Psoas muscle (tissue), 8 donors: ENCODE measurements at places on chromosomes 2 and 18. TPM values are rescaled to one million over a fixed set of nuclear protein-coding genes. Genes with fewer than 3 reads are reported as not detected.

ACVR1C gene
- total RNA-seq = 1.7 TPM

STK39 gene
- total RNA-seq = 7.1 TPM

TTLL4 gene
- total RNA-seq = 10.9 TPM

CREG2 gene
- 0.34 TPM for total RNA-seq

CYTIP gene
- total RNA-seq = 0.48 TPM

TDRD15 gene
- total RNA-seq = not detected

CABYR gene
- total RNA-seq = not detected

CSRNP3 gene
- 1.6 TPM for total RNA-seq

POTEC gene
- not detected for total RNA-seq

DNA sequence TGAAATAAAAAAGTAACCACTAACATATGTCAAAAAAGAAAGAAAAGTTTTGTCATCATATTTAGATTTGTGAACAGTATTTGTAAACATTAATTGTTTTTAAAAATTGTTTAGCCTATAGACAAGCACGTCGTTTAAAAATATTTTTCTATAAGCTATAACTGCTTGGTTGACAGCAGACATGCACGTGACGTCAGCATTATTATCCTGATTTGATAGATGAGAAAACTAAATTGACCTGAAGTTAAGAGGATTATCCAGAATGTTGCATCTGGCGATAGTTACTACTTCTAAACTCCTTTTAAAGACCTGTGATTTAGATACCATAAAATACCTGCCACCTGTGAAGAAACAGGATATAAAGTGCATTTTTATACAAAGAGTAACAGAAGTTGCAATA is 156.9 kb upstream of the BARD1 start:
- DNase-seq = no peak

DNA sequence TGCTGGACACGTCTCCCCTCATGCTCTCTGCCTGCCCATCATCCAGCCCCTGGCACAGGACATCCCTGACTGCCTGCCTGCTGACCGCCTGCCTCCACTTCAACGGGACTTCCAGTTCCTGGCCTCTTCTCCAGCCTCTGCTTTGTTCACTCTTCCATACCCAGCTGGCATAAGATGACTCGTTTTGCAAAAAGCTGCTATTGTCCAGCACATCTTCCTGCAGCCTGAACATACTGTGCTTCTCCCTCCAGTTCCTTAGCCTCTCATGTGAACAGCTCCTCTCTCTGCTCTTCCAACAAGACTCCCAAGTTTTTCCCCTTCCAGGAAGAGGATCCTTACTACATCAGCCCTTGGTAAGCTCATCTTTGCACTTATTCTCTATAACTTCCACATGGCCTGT is 62.4 kb upstream of the SKOR2 start:
- no peak for DNase-seq

- DNase-seq = no peak
Observed at GRCh38 chr18:43919551-43919950, 642.3 kb upstream of the SYT4 start.

- DNase-seq = no peak
Observed at GRCh38 chr2:31226266-31226665, 7.7 kb upstream of the EHD3 start.

DNA sequence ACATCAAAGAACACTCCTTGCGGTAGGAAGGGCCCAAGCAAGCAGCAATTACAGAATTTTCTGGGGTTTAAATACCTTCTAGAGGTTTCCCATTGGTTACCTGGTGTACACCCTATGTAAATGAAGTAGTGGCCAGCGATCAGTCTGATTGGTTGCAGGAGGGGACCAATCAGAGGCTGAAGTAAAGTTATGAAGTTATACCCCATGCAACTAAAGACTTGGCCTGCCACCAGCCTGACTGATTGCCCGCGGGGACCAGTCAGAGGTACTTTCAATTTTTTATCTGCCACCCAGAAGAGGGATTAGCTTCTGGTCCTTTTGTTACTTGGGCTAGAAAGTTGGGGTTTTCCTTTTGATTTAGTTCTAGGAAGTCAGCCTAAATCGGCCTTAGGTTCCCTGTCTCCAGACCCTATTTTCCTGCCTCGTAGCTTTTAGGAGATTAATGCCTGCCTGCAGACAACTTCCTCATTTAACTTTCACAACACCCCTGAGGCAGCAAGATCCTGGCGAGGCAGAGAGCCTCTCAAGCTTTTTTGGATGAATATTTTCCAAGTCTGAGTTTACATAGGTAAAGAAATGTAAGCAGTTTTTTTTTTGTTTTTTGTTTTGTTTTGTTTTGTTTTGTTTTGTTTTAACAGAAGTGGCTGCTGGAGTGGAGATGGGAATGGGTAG is 1.5 kb upstream of the DGUOK start:
- no peak for DNase-seq

GRCh38 chr18:72985686-72986085 is 117.9 kb upstream of the NETO1 start:
- no peak for DNase-seq

DNA sequence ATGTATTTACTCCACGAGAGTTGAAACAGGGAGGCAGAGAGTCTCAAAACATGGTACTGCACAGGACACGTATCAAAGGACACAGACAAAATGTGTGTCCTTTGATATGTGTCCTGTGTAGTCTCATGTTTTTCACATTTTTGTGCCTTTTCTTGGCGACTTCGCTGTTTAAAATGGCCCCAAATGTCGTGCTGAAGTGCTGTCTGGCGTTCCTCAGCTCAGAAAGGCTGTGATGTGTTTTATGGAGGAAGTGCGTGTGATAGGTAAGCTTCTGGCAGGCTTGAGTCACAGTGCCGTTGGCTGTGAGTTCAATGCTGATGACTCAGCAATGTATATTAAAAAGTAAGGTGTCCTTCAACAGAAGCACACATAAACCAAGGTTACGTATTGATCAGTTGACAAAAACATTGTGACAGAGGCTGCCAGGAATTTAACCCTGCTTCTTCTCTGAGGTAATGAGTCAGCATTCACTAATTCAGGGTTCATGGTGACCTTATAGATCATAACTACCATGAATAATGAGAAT is 78.2 kb downstream of the DYSF start:
- DNase-seq = no peak

GRCh38 chr18:51157215-51157614 is 40.3 kb downstream of the MEX3C start:
- no peak for DNase-seq

- DNase-seq = no peak
Observed at GRCh38 chr2:196990788-196991461, 64.4 kb upstream of the PGAP1 start.

DNA sequence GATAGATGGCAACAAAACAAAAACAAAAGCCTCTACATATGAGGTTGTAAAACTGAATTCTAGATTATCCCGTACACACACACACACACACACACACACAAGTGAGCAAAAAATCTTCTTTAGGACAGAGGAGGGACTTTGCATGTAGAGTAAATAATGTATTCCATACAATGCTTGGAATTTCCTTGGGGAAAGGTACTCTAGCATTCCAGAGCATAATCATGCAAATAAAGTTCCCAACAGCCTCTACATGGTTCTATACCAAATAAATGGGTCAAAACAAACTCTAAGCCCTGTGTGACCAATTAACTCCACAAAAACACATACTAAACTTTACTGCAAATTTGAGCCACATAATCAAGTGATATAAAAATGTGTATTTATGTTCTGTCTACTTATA is 191.4 kb downstream of the RBM43 start:
- DNase-seq = no peak

GRCh38 chr2:102245266-102246151 is 58.7 kb downstream of the IL1RL2 start:
- peak; percentile 66 for DNase-seq

DNA sequence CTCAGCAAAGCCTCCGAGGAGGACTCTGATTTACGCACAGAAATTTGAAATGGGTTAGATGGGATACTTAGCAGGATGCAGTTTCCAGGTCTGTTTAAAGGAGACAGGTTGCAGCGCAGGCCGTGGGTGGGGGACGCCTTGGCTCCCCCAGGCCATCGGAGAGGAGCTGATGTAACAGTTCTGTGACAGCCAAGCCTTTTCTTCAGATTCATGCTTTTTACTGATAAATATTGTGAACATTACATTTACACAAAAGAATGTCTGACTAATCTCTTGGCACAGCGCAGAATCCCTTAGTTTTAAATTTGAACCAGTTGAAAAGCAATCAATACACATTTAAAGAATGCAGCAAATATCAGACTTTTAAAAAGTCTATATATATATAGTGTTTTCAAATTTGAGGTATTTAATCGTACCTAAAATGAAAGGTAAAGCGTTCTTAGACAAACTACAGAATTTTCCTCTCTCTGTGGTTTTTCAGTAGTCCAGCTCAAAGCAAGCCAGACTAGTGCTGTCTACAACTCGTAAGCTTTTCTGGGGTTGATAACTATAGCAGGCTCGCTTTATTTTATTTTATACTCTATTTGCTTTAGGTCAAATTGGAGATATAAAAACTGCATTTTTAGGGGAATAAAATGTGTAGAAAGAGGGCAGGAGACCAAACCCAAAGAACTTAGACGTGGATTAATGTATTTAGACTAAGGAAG is 221.9 kb downstream of the PIEZO2 start:
- DNase-seq = no peak

DNA sequence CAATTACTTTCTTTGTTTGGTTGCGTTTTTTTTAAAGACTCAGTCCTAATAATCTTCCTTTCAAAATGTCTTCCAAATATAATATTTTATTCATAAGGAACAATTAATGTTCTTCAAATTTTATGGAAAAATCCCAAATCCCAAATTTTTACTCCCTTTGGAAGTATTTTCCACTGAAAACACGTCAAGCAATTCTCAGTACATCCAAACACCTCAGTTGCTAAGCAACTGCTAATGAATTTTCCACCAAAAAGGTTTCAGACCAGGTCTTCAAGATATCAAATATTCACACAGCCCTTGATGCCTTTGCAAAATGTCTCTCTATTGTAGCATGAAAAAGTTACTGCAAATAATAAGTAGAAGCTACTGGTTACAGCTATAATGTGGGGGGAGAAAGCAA is 140.1 kb downstream of the DSEL start:
- no peak for DNase-seq

DNA sequence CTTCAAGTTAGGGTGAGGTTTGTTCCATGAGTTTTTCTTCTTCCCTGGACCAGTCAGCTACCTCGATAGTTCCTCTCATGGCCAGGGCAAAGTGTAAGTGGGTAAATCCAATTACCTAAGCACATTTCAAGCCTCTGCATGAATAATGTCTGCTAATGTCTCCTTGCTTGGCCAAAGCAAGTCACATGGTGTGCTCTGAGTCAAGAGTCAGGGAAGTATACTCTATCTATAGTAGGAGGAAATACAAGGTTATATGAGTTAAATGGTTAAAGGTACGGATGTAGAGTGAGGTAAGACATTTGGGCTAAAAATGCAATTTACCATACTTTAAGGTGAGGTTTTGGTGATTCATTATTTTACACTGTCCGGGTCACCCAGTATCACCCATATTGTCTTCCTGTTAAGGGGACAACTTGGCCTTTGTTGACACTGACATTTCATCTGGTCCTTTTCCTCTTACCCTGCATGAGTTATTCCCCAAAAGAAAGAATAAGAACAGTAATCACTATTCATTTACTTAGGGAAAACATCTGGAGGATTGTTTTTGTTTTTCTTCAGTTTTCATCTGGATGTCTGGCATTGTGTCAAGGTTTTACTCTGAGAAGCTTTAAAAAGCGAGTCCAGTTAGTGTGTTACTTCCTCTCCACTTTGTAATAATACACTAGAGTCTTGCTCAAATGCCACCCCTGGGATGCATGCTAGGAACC is 405.5 kb downstream of the RND3 start:
- no peak for DNase-seq

DNA sequence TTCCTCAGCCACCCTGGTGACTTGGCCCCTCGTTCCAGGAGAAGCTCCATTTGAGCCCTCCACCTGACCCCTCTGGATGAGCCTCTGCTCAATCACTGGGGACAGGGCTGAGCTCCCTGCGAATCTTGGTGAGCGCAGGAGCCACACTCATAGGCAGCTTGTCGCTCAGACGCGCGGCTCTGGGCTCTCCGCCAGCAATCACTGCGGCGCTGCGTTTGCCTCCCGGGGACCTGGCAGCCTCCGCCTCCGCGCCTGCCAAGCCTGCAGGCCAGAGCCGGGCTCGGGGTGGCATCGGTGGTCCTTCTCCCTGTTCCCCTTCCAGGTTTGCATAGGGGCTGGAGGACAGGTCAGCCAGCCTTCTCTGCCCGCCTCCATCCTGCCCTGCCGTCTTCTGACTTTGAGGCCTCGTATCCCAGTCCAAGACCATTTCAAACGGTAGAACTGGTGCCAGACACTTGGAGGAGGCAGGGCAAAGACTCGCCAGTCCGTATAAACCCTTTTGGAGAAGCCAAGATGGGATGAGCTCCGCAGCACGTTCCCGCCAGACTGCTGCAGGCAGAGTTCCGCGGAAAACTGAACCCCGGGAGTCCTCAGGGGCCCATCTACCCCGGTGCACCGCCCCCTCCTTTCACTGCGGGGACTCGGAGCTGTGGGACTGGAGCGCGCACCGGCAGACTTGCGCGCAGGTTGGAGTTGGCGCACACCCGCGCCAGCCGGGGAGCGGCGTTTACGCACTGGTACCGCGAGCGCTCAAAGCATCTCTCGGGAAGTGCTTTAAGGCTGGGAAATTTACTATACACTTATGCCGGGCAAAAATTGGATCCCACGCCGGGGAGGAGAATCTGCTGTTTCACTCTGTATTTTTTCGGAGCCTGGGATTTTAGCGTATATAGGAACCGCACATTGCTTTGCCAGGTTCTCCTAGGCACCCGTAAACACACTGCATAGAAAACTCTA is 1.1 kb upstream of the TACR1 start:
- peak; percentile 49 for DNase-seq
